ENCODE measurements at places on chromosomes 5 and 9.

- no peak for DNase-seq
Observed at GRCh38 chr5:66701244-66701643, 105.1 kb downstream of the MAST4 start.

DNA sequence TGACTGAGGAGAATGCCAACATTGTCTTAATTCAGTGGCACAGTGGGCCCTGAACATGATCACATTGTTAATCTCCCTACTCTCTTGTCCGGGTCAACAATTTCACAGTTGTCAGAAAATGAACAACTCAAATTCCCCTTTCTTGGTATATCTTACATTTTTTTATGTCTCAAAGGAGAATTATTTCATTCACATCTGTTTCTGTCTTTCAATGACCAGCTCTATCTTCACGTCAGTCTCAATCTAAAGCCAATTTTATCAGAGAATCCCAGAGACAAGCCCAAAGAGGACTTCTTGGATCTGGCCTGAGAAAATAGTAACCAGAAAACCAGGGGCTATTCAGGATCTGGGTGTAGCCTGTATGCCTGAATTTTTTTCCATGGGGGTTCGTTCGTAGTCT, 477.5 kb downstream of the PDE4D start:
- DNase-seq = no peak

DNA sequence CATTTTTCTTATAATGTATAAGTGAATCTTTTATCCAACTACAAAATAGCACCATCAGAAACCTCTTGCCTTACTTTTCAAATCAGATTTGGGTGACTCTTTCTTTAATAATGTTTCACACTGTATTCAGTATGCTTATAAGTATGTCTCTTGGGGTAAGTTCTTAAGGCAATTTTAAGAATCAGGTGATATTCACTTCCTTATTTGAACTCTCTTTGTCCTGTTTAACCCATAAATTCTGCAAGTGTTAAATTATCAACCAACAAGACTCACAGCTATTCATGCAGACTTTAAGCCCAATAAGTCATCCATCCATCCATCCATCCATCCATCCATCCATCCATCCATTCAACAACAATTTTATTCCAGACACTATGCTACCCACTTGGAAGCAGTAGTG, 142.7 kb upstream of the FBXL17 start:
- DNase-seq = no peak

DNA sequence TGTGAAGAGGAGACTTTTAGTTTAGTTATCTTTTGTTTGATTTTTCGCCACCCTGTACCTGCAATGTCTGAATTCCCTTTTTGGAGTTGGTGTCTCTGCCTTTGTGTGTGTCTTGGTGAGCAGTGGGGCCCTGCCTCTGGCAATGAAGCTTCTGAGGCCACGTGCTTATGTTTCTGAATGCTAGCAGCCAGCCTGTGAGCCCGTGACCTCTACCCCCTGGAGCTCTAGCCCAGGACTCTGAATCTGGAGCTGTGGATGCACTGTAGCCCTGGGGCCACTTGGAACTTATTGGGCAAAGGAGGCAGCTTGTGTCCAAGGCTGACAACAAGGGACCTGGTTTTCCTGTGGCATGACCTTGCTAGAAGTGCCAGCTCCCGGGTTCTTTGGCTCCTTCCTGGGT, 19.4 kb downstream of the ENTREP1 start:
- no peak for DNase-seq

GRCh38 chr9:97440160-97440559, 28.3 kb downstream of the TDRD7 start:
- no peak for DNase-seq

DNA sequence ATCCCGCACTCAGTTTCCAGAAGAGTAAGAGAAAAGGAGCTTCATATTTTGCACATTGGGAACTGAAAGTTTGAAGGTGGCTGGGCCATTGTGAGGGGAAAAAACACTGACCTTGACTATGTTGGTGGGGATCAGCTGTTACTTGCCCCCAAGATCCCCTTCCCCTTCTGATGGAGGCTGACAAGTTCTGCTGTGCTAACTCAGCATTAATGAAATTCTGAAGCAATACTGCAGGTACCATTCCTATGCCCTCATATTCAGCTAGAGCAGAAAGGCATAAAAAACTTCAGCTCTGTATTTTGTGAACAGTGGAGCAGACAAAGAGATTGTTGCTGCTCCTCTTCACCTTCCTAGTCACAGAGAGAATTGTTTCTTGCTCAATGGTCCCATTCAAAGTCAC, 1013.8 kb upstream of the C9orf72 start:
- no peak for DNase-seq

DNA sequence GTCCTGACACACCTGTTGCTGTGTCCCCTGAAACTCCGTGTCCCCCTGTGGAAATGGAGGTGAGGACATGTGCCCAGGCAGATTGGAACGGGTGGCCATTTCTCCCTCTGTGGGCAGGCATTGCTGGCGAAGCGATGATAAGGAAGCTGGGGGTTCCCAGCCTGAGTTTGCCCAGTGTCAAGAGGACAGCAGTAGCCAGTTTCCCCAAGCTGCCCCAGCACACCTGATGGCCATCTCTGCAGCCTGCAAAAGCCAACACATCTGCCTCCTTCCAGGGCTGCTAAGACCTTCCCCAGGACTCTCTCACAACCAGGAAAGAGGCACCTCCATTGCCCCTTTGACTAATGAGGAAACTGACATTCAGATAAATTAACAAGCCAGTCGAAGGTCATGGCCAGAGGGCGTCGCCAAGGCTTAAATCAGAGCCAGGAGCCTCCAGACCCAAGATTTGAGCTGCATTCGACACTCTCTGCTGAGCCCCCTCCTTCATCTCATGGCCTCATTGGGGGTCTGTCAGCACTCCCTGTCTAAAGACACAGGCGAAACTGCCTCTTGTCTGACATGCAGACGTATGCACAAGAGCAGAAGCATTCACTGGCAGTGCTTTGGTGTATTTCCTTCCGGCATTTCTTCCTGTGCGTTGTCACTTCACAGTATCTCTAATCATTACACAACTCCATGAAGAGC, 10.4 kb upstream of the WNK2 start:
- DNase-seq = no peak

DNA sequence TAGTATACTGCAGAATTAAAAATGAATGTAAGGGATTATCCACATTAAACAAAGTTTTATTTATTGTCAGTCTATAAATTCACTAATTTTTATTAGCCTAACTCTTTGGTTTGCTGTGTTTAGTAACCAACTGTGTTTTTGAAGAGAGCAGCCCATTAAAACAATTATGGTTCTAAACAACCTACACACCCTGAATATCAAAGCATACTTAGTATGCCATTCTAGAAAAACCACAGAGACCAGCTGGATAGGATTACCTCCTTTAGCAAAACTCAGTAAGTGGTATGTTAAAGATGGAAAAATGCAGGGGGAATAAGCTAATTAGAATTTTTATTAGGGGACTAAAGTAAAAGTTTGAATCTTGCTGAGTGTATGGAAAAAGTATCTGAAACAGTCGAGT, 1981.7 kb upstream of the NUDT12 start:
- no peak for DNase-seq

DNA sequence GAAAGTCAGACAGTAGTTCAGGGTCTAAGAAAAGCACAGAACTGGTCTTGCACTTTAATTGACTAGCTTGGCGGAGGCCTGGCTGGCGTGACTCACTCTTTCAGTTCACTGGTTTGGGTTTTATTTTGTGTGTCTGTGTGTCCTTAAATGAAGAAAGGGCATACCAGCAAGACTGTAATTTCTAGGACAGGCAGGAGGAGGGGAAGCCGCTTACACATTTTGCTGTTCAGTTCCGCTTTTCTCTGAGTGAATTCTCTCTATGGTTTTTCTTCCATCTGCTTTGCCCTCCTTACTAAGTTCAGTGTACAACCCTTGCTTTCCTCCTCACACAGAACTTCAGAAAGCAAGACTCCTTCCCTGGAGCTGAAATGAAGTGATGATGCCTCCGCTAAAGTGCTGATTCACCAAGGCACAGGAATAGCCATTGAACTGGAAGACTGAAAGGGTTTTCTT, 150.8 kb downstream of the MEF2C start:
- no peak for DNase-seq

GRCh38 chr9:28365020-28365640, 791.8 kb upstream of the C9orf72 start:
- DNase-seq = no peak

DNA sequence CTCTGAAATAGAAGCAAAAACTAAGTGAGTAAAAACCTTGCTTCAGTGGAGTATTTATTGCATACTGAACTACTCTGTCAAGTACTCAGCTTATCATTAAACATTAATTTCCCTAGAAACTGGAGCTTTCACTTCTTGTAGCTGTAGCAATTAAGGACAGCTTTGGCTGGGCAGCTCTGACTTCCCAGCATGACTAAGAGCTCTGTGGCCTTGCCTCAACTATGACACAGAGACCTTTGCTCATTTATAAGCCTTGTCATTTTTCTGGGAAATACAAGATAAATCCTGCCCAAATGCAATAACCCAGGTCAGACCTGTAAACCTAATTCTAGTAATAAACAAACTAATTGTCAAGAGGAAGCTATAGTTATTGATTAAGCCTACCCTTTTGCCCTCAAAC, 65.4 kb upstream of the STK32A start:
- DNase-seq = no peak

- no peak for DNase-seq
Observed at GRCh38 chr5:144598451-144599068, 427.9 kb downstream of the KCTD16 start.

GRCh38 chr5:73851471-73852181, 225.6 kb downstream of the ARHGEF28 start:
- no peak for DNase-seq

DNA sequence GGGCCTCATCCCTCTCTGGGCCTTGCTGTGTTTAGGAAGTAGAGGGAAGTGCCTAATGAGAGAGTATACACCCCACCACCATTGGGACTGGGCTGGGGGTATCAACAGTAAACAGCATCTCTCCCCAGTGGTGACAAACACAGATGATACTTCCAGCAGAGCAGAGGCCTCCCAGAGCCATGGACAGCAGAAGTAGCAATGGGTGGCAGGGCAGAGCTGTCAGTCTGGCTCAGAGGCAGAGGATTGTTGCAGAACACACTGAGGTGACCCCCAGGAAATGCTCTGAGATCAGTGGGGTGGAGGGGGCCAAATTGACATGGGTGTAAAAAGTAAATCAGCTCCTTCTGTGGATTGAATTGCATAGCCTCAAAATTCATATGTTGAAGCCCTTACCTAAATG, 12.1 kb upstream of the P4HA2 start:
- DNase-seq = no peak

GRCh38 chr5:61758711-61759110, 426.7 kb downstream of the ZSWIM6 start:
- DNase-seq = no peak

- DNase-seq = no peak
Observed at GRCh38 chr5:92884469-92884868, 696.5 kb downstream of the NR2F1-AS1 start.

GRCh38 chr5:44252545-44252944, 136.7 kb downstream of the FGF10 start:
- DNase-seq = no peak

GRCh38 chr9:128836509-128837145, 7.0 kb upstream of the SPOUT1 start:
- no peak for DNase-seq

DNA sequence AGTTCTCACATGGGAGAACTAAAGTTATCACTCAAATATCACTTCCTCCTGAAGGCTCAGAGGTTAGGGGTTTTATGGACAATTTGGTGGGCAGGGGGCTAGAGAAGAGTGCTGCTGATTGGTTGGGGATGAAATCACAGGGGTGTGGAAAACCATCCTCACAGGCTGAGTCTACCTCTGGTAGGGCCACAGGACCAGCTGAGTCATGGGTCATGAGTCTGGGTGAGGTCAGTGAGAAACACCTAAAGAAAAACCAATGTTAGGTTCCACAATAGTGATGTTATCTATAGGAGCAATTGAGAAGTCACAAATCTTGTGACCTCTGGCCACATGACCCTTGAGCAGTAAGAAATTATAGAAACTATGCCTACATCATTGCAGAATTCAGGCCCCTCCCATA, 203.3 kb upstream of the TARS1 start:
- no peak for DNase-seq

GRCh38 chr5:25544652-25545249, 900.0 kb upstream of the CDH10 start:
- DNase-seq = no peak

DNA sequence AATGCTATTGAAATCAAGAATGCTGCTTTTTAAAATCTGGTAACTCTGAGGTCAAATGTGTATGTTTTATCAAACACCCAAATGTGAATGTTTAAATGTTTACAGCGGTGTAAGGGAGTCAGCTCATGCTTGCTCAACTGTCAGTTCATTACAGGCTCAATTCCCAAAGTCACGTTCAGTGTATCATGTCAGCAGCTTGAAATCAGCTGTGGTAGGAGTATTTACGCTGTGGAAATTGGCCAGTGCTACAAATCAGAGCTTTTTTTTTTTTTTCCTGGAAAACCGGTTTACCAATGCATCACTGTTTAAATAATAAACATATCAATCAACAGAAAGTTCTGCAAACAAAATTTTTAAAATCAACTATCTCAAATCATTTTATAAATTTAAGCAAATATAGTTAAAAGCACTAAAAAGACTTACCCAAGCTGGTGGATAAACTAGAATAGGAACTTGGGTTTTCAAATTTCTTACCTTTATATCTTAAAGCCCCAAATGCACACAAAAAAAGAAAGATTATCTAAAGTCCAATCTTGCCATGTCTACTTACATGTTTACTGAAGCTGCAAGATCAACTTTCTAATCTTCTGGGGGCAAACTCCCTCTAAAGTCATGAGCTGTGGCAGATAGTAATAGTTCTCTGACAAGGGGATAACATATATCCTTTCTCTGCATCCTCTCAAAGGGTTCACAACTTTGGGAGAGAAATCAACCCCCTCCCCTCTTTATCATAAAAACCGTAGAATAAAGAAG, 57.6 kb upstream of the GRAMD2B start:
- no peak for DNase-seq

- no peak for DNase-seq
Observed at GRCh38 chr5:176788091-176788490, 22.3 kb upstream of the UNC5A start.

- DNase-seq = no peak
Observed at GRCh38 chr5:175444905-175445456, 999 bp upstream of the DRD1 start.

GRCh38 chr9:123735376-123735775, 194.6 kb downstream of the DENND1A start:
- no peak for DNase-seq

DNA sequence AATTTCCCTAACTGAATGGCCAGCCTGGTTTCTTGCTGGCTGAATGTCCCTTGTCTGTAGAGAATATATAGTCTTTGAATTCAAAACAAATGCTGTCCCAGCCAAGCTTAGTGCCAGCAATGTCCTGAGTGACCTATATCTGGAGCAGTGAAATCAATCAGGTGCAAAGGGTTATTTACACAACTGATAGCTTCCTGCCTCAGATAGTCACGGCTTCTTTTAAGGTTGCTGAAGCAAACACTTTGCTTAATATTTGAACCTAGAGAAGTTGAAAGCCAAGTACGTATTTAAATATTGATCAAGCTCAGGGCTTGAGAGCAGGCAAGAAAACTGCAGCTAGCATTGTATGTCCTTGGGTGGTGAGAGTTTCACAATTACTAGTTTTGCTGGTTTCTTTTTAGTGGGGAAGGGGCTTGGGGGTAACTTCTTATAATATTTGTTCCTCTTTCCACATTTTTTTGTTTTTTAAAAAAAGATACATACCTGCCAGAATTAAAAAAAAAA, 2.0 kb upstream of the ARHGEF28 start:
- DNase-seq = no peak

- DNase-seq = no peak
Observed at GRCh38 chr5:127834554-127834953, 131.4 kb downstream of the CCDC192 start.
